ENCODE measurements at places on chromosomes 12 and 14. TPM values are rescaled to one million over a fixed set of nuclear protein-coding genes. Genes with fewer than 3 reads are reported as not detected.

Gene NR4A1
- total RNA-seq: 92.8 TPM

Gene PSMD9
- 34.0 TPM for total RNA-seq

Gene HNF1A
- total RNA-seq: not detected

Gene NDRG2
- 931 TPM for total RNA-seq

Gene HHIPL1
- 0.32 TPM for total RNA-seq

GRCh38 chr14:77375164-77375950 is 1.5 kb downstream of the TMED8 start:
- no peak for DNase-seq

- DNase-seq: no peak
Observed at GRCh38 chr14:74568911-74569310, 43.1 kb downstream of the LTBP2 start.

- no peak for DNase-seq
Observed at GRCh38 chr14:99996951-99997571, 68.2 kb upstream of the EVL start.

DNA sequence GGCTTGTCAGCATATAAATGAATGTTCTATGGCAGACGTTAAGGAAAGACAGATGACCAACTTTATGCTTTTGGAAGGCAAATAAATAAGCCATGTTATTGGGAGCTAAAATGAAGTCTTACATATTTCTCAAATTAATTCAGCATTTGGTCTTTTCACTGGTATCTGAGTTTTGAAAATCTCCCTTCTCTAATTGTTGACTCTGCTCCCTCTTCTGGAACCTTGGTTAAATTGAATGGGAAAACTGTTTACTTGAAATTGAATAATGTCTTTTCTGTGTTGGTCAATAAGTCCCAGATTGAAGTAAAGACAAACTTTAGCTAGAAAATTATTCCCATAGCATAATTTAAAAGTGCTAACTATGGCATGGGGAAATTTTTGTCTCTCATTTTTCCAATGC is 38.7 kb downstream of the LGR5 start:
- DNase-seq: no peak

GRCh38 chr12:127270193-127270592 is 996.8 kb upstream of the TMEM132C start:
- no peak for DNase-seq

- DNase-seq: no peak
Observed at GRCh38 chr14:55340482-55340881, 69.3 kb downstream of the FBXO34 start.

DNA sequence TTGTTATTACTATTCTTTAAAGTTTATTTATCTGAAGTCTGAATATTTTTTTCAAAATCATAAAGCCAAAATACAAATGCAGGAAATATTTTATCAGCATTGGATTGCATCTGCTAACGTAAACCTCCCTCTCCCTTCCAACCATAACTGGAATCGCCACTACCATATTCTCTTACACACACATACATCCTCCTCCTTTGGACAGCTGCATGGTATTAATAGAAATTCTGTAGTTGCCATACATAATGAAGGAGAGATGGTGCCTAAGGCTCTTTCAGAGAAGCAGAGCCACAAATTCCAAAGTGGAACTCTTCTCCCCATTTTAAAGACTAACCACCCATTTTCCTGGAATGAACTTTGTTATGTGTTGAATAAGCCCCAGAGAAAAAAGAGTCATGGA is 352.7 kb downstream of the MDGA2 start:
- no peak for DNase-seq
